ENCODE measurements at places on chromosomes 1 and 21.

GRCh38 chr1:28122183-28122582 lies 33.8 kb upstream of the EYA3 start:
- no peak for DNase-seq

GRCh38 chr1:197307136-197307535 lies 39.1 kb downstream of the CRB1 start:
- DNase-seq, result no peak

- no peak for DNase-seq
Observed at GRCh38 chr1:226023735-226024134, 24.6 kb upstream of the SDE2 start.

DNA sequence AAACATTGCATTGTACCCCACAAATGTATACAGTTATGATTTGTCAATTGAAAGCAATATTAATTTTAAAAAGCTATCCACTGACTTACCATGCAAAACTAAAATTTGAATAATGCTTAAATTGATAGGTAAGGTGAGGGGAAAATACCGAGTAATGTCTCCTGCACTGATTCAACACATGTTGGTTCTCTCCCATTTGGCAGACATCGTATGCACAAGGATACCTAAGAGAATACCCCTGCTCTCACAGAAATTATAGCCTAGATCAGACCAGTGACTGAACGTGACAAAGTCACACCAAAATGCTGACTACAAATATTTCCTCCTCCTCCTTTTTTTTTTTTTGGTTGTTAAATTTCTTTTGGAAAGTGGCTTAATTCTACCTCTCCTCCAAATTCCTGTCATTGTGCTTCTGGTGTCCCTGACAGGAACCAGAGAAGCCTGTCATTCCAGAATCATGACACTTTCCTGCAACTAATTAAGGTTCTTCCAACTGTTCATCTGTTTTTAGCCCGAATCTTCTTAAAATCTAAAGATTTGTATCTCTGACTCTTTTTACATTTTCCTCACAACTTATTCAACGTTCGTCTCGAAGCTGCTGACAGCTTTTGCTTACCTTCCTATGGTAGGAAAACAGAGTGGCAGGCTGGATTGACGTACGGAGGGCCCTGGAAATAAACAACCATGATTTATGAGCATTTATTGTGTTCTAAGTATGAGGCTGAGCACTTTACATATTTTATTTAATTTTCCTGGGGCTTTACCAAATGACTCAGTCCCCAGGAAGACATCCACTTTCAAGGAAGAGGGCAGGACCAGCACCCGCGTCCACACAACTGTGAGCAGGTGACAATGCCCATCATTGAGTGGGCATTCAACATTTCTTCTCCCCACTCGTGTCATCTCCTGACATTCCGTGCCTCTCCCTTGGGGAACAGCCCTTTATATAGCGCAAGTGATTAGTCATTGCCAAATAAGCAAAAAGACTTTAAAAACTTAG lies 57.9 kb upstream of the KCNE2 start:
- DNase-seq, result no peak

DNA sequence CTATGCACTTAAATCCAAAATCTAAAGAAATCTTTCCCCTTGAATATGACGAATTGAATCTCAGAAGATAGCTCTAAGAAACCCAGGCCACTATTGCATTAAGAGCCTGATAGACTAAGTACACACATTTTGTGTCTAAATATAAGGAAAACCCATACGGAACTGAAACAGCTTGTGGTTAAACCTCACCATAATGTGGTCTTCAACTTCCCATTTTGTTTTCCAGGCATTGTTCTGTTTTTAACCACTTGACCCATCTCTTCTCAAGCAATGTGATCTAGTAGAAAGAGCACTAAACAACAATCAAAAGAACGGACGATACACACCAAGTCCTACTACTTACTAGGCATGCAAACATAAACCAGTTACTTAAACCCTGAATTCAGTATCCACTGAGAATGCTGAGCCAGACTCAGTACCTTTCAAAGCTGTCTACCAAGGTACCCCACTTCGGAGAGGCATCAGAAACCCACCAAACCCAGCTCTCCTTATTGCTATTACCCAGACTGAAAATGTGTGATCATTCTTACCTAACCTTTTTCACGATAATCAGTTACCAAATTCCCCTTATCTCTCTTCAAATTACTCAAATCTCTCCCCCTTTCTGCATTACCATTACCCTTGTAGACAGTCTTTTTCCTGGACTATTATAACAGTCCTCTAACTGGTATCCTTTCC lies 12.8 kb downstream of the OTUD7B start:
- DNase-seq, result no peak

GRCh38 chr1:110787328-110788071 lies 85.4 kb upstream of the CD53 start:
- DNase-seq, result no peak

DNA sequence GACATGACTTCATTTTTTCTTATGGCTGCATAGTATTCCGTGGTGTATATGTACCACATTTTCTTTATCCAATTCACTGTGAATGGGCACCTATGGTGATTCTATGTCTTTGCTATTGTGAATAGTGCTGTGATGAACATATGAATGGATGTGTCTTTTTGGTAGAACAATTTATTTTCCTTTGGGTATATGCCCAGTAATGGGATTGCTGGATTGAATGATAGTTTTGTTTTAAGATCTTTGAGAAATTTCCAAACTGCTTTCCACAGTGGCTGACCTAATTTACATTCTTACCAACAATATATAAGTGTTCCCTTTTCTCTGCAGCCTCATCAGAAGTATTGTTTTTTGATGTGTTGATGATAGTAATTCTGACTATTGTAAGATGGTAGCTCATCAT lies 361.7 kb upstream of the SGIP1 start:
- DNase-seq, result no peak

DNA sequence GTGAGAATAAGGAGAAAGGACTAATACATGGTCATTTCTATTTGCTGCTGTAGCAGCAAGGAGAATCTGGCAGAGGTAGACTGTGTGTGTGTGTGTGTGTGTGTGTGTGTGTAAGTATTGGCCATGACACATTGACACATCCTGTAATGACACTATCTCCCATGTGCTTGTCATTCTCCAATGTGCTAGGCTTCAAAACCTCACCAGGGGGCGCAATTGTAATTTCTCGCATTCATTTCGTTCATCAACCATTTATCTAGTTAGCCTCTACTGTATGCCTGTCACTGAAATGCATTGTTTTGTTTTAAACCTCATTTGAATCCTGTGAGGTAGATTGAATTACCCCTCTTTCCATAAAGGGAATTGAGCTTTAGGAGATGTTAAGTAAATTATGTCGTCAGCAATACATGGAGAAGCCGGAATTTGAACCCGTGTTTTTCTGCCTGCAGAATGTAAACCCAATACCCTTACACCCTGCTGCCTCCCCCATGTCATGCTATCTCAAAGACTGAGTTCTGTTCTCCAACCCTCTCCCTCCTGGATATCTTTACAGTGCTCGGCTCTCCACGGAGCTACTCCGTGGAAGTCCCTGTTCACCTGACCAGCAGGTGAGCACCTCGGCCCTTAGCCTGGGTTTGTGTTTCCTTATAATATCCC lies 100.8 kb downstream of the UCK2 start:
- DNase-seq, result peak; percentile 9

- no peak for DNase-seq
Observed at GRCh38 chr21:42576639-42577038, 63.0 kb downstream of the SLC37A1 start.

GRCh38 chr1:206584683-206585082 lies 27.6 kb downstream of the EIF2D start:
- DNase-seq, result no peak

DNA sequence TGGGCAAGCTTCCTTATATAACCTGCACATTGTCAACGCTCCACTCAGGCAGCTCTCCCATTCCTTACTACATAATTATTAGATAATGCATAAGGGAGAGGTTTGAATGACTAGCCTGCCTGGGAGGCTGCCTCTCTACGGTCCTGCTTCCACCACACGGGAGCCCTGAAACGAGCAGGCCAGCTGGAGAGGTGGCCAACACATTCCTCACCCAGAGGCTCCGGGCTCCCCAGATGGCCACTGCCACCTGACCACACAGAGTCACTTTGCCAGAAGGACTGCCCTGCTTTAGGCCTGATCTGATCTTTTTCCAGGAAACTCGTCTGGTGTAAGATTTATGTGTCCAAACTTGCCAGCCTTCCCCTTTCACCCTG lies 27.9 kb downstream of the HIVEP3 start:
- DNase-seq, result no peak

- peak; percentile 8 for DNase-seq
Observed at GRCh38 chr1:75203415-75204277, 69.5 kb downstream of the LHX8 start.

DNA sequence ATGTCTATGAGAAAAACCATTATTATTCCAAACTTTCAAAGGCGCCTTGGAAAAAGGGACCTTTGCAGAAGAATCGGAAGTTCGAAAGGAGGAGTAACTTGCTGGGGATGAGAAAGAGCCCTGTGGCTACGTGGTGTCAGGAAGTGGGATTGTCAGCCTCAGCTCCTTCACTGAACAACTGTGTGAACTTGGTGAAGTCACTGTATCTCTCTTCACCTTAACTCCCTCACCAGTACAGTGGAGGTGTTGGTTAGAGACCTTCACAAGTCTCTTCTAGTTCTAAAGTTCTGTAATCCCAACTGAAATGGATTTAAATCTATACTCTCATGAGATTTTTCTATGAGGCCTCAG lies 285.6 kb downstream of the CACNA1E start:
- no peak for DNase-seq

DNA sequence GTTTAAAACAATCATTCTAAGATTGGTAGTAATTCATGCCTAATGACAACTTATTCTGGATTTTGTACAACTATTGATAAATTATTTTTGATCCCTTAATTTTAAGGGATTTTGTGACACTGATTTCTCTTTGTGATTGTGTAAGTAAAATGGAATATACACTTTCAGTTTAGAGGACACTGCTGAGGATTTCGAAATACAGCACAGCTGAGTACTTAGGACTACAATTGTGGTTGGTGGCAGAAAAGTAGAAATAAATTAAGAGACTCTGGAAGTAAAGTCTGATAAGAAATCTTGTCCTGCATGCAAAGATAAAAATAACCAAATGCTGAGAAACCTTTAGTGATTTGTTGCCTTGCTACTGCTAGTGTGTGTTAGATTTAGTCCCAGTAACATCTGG lies 40.0 kb downstream of the TYW3 start:
- no peak for DNase-seq

GRCh38 chr1:109762821-109763645 lies 690 bp downstream of the EPS8L3 start:
- no peak for DNase-seq

DNA sequence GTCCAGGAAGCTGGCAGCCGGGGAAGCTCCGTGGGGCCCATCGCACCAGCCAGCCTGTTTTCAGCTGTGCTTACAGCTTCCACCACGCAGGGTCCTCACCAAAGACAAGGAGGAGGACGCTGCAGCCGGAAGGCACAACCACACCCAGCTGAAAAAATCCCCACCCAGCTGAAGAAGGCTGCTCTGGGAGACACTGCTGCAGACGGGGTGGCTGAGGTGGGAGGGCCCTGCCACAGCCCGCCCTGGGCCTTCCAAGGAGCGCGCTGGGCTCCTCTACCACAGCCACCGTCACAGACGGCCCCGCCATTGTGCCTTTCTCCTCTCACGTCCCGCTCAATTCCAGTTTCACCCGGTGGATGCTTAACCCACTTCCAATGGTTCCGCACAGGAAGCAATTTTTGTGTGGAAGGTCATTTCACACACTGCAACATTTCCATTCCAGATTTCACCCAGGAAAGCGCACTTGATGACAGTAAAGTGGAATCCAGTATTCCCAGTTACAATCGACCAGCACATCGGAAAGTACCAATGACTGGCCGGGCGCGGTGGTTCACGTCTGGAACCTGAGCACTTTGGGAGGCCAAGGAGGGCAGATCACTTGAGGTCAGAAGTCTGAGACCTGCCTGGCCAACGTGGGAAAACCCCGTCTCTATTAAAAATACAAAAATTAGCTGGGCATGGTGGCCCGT lies 47.9 kb downstream of the NPHP4 start:
- DNase-seq, result no peak

DNA sequence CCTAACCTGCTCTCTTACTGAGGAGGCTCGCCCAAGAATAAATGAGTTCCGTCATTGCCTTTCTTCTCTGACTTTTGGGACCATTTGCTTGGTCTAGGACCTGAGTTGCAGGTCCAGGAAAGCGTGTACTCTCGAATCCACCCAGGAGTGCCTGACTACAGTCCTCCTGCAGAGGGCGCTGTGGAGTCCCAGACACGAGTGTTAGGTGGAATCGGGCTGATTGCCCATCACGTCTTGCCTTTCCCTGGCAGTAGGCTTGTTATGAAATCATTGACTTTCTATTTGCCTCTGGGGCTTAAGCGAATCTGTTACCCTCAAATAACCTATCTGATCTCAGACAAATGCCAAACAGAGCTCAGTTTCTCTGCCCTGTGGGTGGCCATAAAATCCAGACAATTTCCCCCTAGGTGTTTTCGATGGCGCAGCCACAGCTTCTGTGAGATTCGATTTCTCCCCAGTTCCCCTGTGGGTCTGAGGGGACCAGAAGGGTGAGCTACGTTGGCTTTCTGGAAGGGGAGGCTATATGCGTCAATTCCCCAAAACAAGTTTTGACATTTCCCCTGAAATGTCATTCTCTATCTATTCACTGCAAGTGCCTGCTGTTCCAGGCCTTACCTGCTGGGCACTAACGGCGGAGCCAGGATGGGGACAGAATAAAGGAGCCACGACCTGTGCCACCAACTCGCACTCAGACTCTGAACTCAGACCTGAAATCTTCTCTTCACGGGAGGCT lies at the start of gene IL20:
TSS of gene IL20 (plus strand) at position 685 of the 733 bp plus-strand sequence. CDS start 230 bp downstream, outside the sequence.
- peak; percentile 44 for DNase-seq

DNA sequence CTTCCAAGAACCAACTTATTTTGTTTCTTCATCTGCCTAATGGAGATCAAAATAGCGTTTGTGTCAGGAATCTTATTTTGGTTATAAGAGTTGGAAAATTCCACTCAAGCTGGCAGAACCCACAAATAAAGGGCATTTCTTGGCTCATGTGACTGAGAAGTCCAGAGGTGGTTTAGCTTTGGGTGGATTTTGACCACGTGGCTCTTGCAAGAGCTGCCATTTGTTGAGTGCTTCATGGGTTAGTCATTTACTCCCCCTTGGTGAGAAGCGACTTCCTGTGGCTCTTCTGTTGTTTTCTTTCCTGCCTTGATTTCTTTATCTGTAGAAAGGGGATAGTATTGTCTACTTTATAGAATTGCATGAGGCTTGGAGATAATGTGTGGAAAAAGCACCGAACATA lies 9.5 kb upstream of the RNF186 start:
- no peak for DNase-seq

DNA sequence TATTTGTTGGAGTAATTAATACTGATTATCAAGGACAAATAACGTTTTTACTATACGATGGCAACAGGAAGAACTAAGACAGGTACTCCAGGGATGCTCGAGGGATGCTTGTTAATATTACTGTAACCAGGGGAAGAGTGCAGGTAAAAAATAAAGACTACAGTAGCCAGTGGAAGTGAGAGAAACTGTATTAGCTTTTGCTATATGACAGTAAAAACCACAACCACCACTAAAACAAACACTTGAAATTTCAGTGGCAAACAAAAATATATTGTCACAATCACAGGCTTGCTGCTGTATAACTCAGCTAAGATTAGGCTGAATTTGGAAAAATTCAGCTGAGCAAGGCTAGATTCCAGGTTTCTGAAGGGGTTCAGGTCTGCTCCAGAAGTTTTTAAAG lies 812.6 kb upstream of the ADGRL4 start:
- DNase-seq, result no peak
